ENCODE measurements at places on chromosomes 4 and X.

- DNase-seq = no peak
Observed at GRCh38 chr4:173398220-173398619, 696 bp downstream of the SCRG1 start.

- DNase-seq = no peak
Observed at GRCh38 chrX:56746996-56747395, 18.0 kb downstream of the NBDY start.

DNA sequence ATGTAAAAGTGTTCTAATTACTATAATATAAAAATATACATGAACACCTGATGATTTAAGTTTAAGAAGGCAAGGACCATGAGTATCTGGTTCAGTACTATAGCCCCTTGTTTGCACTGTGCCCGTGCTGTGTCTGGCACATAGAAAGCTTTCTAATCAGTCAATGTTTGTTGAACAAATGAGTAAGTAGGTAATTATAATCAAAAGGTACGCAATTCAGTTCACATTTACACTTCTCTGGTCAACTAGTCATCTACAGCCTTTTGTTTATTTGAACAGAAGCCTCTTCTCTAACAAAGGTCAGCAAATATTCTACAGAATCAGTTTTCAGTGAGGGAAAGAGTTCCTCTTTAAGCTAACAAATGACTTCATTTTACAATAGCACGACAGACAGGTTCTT lies 523.3 kb downstream of the SMARCA1 start:
- DNase-seq = no peak

DNA sequence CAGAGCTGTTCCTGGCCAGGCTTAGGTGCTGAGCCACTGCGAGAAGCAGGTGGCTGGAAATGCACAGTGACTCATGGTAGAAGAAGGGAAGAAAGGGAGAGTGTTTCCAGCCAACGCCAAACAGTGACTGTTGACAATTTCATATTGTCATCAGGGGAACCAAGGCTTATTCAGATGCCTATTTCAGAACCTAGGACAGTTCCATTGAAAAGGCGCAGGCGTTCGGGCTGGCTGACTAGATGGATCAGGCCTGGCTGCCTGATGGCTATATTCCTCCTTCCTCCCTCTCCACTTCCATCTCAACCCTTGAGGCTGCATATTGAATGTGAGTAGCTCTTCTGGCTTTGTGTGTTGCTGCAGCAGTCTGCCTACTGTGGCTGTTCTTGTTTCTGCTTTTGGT lies 73.0 kb upstream of the FRMPD4 start:
- no peak for DNase-seq
